Glutamatergic neuron (in vitro differentiated cells): ENCODE measurements at places on chromosomes 2 and 18. TPM values are rescaled to one million over a fixed set of nuclear protein-coding genes. Genes with fewer than 3 reads are reported as not detected.

- H3K36me3 ChIP-seq = peaks cover 6% of the 10 kb centered on the region
- peaks cover 11% of the 10 kb centered on the region for H3K27me3 ChIP-seq
- peak overlapping the region; percentile 92 for H3K4me3 ChIP-seq
These were observed 3.4 kb downstream of the ZEB2 start for GRCh38 chr2:144516411-144516980.

DNA sequence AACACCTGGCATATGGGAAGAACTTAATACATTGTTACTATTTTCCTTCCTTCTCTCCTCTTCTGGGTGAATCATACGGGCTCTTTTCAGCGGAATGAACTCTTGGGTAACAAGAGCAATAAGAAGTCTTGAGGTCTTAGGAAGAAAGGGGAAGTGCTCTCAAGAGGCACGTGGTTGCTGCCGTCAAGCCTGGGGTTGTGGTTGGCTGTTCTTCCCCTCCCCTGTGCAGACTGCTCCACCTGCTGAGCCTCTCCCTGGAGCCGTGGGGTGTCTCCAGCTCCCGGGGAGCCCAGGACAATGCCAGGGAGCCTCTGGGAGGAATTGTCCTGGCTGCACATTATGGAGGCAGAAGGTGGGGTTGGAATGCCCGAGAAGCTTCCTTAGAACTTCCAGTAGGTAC lies 19.4 kb downstream of the TOGARAM2 start:
- no peaks in the 10 kb centered on the region for H3K4me1 ChIP-seq
- H3K27ac ChIP-seq = no peak overlapping the region
- H3K27me3 ChIP-seq = peaks cover 2% of the 10 kb centered on the region
- H3K36me3 ChIP-seq = no peaks in the 10 kb centered on the region
- no peak overlapping the region for H3K4me3 ChIP-seq
- no peak for DNase-seq

DNA sequence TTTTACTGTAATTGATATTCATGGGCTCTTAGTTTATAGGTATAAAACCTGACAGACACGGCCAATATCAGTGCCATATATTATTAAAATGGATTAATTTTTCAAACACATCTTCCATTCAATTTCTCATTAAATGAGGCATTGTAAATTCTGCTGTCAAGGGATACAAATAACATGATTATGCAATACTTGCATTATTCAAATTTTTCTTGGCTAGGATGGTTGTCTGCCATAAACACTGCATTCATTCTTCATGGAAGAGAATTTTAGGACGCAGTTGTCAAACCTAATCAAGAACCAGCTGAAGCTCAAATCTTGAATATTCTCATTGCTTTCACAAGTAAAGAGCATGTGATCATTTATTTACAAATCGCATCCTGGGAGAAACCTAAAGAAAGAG lies 255.6 kb downstream of the RDH14 start:
- H3K4me1 ChIP-seq = peaks cover 4% of the 10 kb centered on the region
- H3K36me3 ChIP-seq = no peaks in the 10 kb centered on the region
- no peak for DNase-seq
- H3K4me3 ChIP-seq = no peak overlapping the region
- H3K27ac ChIP-seq = no peak overlapping the region

GRCh38 chr18:24027156-24027827 lies 12.7 kb downstream of the TTC39C start:
- H3K4me1 ChIP-seq = peaks cover 4% of the 10 kb centered on the region
- H3K36me3 ChIP-seq = no peaks in the 10 kb centered on the region
- no peak overlapping the region for H3K4me3 ChIP-seq
- no peak overlapping the region for H3K27ac ChIP-seq
- DNase-seq = no peak

- no peak overlapping the region for H3K4me3 ChIP-seq
- H3K4me1 ChIP-seq = peaks cover 15% of the 10 kb centered on the region
- peaks cover 5% of the 10 kb centered on the region for H3K27me3 ChIP-seq
- DNase-seq = no peak
- H3K36me3 ChIP-seq = peaks cover 16% of the 10 kb centered on the region
These were observed 30.2 kb downstream of the ADI1 start for GRCh38 chr2:3488855-3489763.

DNA sequence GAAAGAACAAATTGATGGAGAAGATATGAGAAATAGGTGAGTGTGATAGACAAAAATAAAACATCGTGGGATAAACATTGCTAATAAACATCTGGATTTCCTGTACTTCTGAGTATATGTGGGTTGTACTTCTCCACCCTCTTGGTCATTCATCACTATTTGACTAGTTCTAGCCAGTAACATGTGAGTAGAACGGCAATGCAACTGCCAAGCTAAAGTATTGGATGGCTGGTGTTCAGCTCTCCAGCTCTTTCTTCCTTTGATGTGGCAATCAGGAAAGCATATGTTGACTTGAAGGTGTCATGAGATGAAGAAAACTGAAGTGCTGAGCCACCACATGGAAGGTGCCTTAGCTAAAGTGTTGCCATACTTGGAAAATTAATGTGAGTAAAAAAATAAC lies 144.9 kb downstream of the SCG2 start:
- no peak overlapping the region for H3K27ac ChIP-seq
- DNase-seq = no peak
- H3K4me3 ChIP-seq = no peak overlapping the region
- no peaks in the 10 kb centered on the region for H3K4me1 ChIP-seq
- H3K36me3 ChIP-seq = peaks cover 7% of the 10 kb centered on the region

- DNase-seq = peak; percentile 27
- peaks cover 2% of the 10 kb centered on the region for H3K27me3 ChIP-seq
- no peak overlapping the region for H3K4me3 ChIP-seq
These were observed 182.4 kb upstream of the MC4R start for GRCh38 chr18:60554967-60555366.

GRCh38 chr18:68778280-68778886 lies 19.5 kb upstream of the CCDC102B start:
- no peaks in the 10 kb centered on the region for H3K36me3 ChIP-seq
- peaks cover 9% of the 10 kb centered on the region for H3K4me1 ChIP-seq
- H3K4me3 ChIP-seq = no peak overlapping the region

DNA sequence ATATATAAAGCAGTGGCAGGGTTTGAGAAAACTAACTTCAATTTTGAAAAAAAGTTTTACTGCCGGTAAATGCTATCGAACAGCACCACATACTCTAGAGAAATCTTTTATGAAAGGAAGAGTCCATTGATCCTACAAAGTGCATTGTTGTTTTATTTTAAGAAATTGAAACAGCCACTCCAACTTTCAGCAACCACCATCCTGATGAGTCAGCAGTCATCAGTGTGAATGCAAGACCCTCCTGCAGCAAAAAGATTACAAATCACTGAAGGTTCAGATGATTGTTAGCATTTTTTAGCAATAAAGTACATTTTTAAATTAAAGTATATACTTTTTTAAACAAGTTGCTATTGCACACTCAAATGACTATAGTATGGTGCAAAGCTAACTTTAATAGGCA lies 1017.7 kb upstream of the CRIM1 start:
- no peak overlapping the region for H3K4me3 ChIP-seq
- no peak overlapping the region for H3K27ac ChIP-seq
- H3K27me3 ChIP-seq = no peaks in the 10 kb centered on the region

DNA sequence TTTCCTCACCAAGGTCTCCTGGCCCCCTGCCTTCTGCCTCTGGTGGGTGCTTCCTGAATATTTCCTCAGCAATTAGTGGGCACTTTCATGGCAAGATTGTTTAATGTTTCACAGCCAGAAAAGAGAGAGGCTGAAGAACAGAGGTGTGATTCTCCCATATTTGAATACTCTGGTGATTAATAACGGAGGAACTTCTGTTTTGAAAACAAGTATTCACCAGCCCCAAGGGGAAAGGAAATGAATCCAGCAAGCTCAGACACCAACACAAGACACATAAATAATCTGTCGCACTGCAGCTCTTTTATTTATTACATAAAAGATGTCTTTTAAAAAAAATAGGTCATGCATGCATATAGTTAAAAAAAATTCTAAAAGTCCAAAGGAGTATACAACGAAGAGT lies 57.7 kb downstream of the MRPL35 start:
- DNase-seq = no peak
- no peak overlapping the region for H3K27ac ChIP-seq
- H3K4me3 ChIP-seq = no peak overlapping the region
- peaks cover 11% of the 10 kb centered on the region for H3K4me1 ChIP-seq
- peaks cover 4% of the 10 kb centered on the region for H3K27me3 ChIP-seq

- H3K27me3 ChIP-seq = no peaks in the 10 kb centered on the region
- no peaks in the 10 kb centered on the region for H3K4me1 ChIP-seq
- peak overlapping the region; percentile 5 for H3K27ac ChIP-seq
These were observed 276.5 kb upstream of the MC4R start for GRCh38 chr18:60649107-60649506.

Gene ARHGEF33
- 1.1 TPM for total RNA-seq

Gene SALL3
- total RNA-seq = 23.4 TPM

Gene UBXN2A
- 20.0 TPM for total RNA-seq
